ENCODE measurements at places on chromosomes 1 and 21.
A peak's percentile ranks its signal among the peaks of the same experiment; 100 is the strongest.

DNA sequence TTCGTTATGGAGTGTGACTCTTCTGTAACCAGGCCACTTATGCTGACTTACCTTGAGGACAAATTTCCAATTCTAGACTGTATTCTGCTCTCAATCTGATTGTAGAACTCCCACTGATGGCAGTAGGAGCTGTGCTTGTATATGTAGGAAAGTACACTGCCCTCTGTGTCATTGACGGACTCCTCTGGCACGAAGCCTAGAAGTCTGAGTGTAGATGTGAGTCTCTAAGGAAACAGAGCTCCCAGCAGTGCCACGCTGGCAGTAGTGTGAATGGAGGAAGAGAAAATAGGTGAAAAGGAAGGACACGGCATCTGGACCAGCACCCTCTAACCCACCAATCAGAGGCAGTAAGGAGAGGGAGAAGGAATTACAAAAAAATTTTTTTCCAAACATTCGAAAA is 130.4 kb upstream of the ADGRL2 start:
- H3K27me3 ChIP-seq, result no peaks in the 10 kb centered on the region
- no peak overlapping the region for H3K27ac ChIP-seq

DNA sequence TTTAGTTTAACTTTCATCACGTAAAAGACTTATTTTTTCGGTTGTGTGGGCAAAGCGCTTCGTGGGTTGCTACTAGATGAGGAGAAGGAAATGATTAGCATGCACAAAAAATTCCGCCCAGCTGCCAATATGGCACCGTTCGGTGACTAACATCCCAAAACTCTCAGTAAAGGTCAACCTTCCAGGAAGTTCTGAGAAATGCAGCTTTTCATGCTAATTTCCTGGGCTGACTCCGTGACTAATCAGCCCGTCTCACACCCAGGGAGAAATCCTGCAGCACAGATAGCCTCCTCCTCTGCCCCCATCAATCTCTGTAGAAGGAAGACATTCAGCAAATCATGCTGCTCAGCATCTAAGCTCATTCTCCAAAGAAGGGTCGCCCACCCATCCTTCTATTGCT is 34.1 kb downstream of the TMCO4 start:
- H3K27me3 ChIP-seq, result no peaks in the 10 kb centered on the region
- no peak for DNase-seq
- H3K4me1 ChIP-seq, result no peaks in the 10 kb centered on the region
- no peak overlapping the region for H3K4me3 ChIP-seq

- H3K4me3 ChIP-seq, result no peak overlapping the region
- H3K36me3 ChIP-seq, result peaks cover 4% of the 10 kb centered on the region
- DNase-seq, result peak; percentile 20
- H3K4me1 ChIP-seq, result peaks cover 23% of the 10 kb centered on the region
These were observed 5.7 kb downstream of the TPM3 start for GRCh38 chr1:154186177-154186576.

- H3K36me3 ChIP-seq, result no peaks in the 10 kb centered on the region
- no peak overlapping the region for H3K27ac ChIP-seq
- no peak overlapping the region for H3K4me3 ChIP-seq
- H3K27me3 ChIP-seq, result peaks cover 3% of the 10 kb centered on the region
- DNase-seq, result no peak
- H3K4me1 ChIP-seq, result no peaks in the 10 kb centered on the region
These were observed 365.9 kb downstream of the PTPRU start for GRCh38 chr1:29602203-29602602.

GRCh38 chr1:27507960-27508665 is 18.1 kb upstream of the WASF2 start:
- no peak overlapping the region for H3K4me3 ChIP-seq
- H3K27me3 ChIP-seq, result no peaks in the 10 kb centered on the region
- DNase-seq, result no peak
- no peaks in the 10 kb centered on the region for H3K36me3 ChIP-seq
- H3K4me1 ChIP-seq, result peaks cover 5% of the 10 kb centered on the region

- no peak for DNase-seq
- no peaks in the 10 kb centered on the region for H3K27me3 ChIP-seq
- H3K36me3 ChIP-seq, result peaks cover 25% of the 10 kb centered on the region
These were observed 48.5 kb upstream of the TTC39A start for GRCh38 chr1:51378871-51379270.

GRCh38 chr1:17672226-17672625 is 82.9 kb upstream of the ACTL8 start:
- H3K27ac ChIP-seq, result no peak overlapping the region
- no peak for DNase-seq
- H3K4me3 ChIP-seq, result no peak overlapping the region
- H3K36me3 ChIP-seq, result no peaks in the 10 kb centered on the region
- H3K4me1 ChIP-seq, result no peaks in the 10 kb centered on the region

DNA sequence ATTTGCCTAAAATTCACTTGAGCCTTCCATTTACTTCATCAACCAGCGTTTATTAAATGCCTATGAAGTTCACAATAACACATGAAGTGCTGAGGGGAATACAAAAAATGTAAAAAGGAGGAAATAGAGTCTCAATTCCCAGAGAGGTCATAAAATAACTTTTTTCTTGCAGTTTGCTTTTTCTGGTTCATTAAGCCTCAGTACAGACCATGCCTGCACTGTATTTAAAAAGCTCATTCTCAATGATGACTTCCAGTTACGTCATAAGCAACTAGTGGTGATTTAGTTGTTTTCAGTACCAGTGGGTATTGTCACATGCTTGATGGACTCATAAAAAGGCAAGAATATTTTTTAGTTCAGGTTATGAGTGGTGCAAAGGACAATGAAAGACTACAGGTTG is 160.1 kb upstream of the UBE2U start:
- H3K4me1 ChIP-seq, result no peaks in the 10 kb centered on the region
- no peaks in the 10 kb centered on the region for H3K27me3 ChIP-seq
- DNase-seq, result no peak
- no peak overlapping the region for H3K4me3 ChIP-seq

GRCh38 chr1:192941722-192942411 is 117.3 kb downstream of the UCHL5 start:
- peaks cover 5% of the 10 kb centered on the region for H3K36me3 ChIP-seq
- peaks cover 10% of the 10 kb centered on the region for H3K4me1 ChIP-seq
- H3K27me3 ChIP-seq, result no peaks in the 10 kb centered on the region
- no peak overlapping the region for H3K4me3 ChIP-seq

- peak; percentile 18 for DNase-seq
These were observed 28.4 kb downstream of the WDR4 start for GRCh38 chr21:42850866-42851391.

DNA sequence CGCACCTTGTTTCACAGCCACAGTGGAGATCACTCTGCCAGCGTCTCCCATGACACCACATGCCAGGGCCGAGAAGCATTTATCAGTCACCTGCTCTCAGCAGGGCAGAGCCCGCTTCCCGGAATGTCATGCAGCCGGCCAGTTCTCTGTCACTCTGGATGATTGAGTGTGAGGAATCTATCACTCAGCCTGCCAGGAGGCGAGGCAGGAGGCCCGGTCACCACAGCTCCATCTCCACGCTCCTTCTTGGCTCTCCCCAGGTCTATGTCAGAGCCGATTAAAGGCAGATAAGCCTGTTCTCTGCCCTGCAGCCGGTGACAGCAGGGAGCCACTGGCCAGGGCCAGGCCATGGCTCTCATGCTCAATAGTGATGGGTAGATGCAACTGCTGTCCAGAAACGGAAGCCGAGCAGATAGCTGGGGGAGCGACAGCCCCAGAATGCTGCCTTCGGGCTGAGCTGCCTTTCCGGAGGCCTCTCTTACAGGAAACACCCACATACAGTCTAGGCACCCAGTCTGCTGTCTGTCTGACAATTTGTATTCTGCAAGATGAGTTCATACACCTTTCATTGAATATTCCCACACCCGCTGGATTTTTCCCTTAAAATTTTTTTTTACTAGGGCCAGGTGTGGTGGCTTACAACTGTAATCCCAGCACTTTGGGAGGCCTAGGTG is 64.1 kb downstream of the ACTL8 start:
- H3K27me3 ChIP-seq, result peaks cover 46% of the 10 kb centered on the region
- H3K36me3 ChIP-seq, result no peaks in the 10 kb centered on the region
- H3K4me1 ChIP-seq, result no peaks in the 10 kb centered on the region
- H3K4me3 ChIP-seq, result no peak overlapping the region

DNA sequence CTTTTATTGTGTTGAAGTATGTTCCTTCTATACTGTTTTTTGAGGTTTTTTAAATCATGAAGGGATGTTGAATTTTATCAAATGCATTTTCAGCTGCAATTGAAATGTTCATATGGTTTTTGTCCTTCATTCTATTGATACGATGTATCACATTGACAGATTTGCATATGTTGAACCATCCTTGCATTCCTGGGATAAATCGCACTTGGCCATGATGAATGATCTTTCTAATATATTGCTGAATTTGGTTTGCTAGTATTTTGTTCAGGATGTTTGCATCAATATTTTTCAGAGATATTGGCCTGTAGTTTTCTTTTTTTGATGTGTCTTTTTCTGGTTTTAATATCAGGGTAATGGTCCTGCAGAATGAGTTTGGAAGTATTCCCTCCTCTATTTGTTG is 214.0 kb downstream of the LMO4 start:
- no peak for DNase-seq
- H3K4me1 ChIP-seq, result no peaks in the 10 kb centered on the region
- H3K27me3 ChIP-seq, result no peaks in the 10 kb centered on the region
- H3K27ac ChIP-seq, result no peak overlapping the region

- no peak for DNase-seq
- no peaks in the 10 kb centered on the region for H3K36me3 ChIP-seq
These were observed 31.7 kb downstream of the ADAMTS1 start for GRCh38 chr21:26813426-26813998.

- H3K27ac ChIP-seq, result no peak overlapping the region
- H3K27me3 ChIP-seq, result no peaks in the 10 kb centered on the region
- H3K4me1 ChIP-seq, result no peaks in the 10 kb centered on the region
These were observed 303.6 kb downstream of the USH2A start for GRCh38 chr1:216119600-216119999.

- H3K4me3 ChIP-seq, result no peak overlapping the region
- no peak overlapping the region for H3K27ac ChIP-seq
- H3K4me1 ChIP-seq, result no peaks in the 10 kb centered on the region
These were observed 83.4 kb upstream of the ACTL8 start for GRCh38 chr1:17671741-17672140.

DNA sequence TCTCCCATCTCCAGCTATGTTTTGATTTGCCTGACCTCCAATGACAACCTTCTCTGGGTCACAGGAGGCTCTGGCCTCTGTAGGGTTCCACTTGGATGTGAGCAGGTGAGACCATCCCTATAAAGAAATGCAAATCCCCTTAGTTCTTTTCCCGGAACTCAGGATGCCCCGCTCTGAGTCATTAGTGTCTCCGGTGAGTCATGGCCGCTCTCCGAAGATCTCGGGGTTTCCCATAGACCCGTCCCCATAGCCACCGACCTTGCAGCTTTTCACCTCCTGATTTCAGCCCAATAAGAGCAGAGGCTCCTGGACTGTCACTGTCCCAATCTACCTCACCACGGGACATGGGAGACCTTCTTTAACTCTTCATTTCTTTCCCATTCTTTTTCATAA is 98.2 kb downstream of the PGBD5 start:
- H3K27ac ChIP-seq, result no peak overlapping the region
- H3K4me1 ChIP-seq, result no peaks in the 10 kb centered on the region
- no peak overlapping the region for H3K4me3 ChIP-seq
- no peaks in the 10 kb centered on the region for H3K36me3 ChIP-seq

GRCh38 chr1:197761654-197762053 is 13.6 kb downstream of the DENND1B start:
- H3K4me3 ChIP-seq, result no peak overlapping the region
- no peaks in the 10 kb centered on the region for H3K36me3 ChIP-seq
- H3K27ac ChIP-seq, result no peak overlapping the region
- no peaks in the 10 kb centered on the region for H3K27me3 ChIP-seq

GRCh38 chr1:154624746-154625643 is 17.0 kb upstream of the ADAR start:
- H3K4me1 ChIP-seq, result peaks cover 47% of the 10 kb centered on the region
- H3K4me3 ChIP-seq, result no peak overlapping the region
- no peak for DNase-seq
- no peak overlapping the region for H3K27ac ChIP-seq

GRCh38 chr1:114189398-114189797 is 35.7 kb upstream of the SYT6 start:
- peaks cover 25% of the 10 kb centered on the region for H3K27me3 ChIP-seq
- DNase-seq, result no peak
- H3K36me3 ChIP-seq, result peaks cover 6% of the 10 kb centered on the region
- no peak overlapping the region for H3K27ac ChIP-seq
- no peaks in the 10 kb centered on the region for H3K4me1 ChIP-seq

DNA sequence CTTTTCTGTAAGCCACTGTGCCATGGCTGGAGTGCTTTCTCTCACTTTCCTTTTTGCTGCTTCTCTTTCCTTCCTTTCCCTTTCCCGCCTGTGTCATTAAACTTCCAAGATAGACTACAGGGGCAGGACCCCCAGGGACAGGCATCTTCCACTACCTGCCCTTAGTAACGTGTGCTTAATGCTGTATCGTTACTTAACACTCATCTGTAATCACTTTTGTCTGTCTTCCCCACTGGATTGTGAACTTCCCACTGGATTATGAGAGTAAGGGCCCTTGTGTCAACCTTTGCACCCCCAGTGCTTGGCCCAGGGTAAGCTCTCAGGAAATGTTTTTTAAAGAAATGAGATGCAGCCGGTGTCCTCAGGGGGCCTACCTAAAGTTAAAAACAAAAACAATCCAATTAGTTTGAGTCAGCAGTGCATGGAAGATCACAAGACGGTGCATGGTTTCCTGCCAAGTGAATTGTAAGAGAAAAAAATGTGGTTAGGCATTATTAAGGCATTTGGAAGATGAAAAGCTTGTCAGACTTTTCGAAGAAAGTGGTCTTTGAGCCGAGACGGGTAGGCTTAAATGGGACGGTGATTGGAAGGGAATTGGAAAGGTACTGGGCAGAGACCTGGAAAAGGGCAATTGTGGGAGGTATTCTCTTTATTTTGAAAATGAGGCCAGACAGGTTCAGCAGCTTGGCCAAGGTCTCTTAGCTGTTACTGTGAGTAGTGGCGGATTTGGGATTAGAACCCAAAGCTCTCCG is 958 bp downstream of the LYPLAL1 start:
- H3K27ac ChIP-seq, result peak overlapping the region; percentile 99
- H3K27me3 ChIP-seq, result no peaks in the 10 kb centered on the region
- H3K4me1 ChIP-seq, result peaks cover 46% of the 10 kb centered on the region
- peak; percentile 56 for DNase-seq
- peak overlapping the region; percentile 92 for H3K4me3 ChIP-seq

- no peak for DNase-seq
- H3K4me1 ChIP-seq, result peaks cover 61% of the 10 kb centered on the region
- peak overlapping the region; percentile 87 for H3K27ac ChIP-seq
- peaks cover 1% of the 10 kb centered on the region for H3K36me3 ChIP-seq
- H3K27me3 ChIP-seq, result no peaks in the 10 kb centered on the region
- peak overlapping the region; percentile 98 for H3K4me3 ChIP-seq
These were observed 1.2 kb downstream of the ACBD3 start for GRCh38 chr1:226185141-226186036.

- H3K27me3 ChIP-seq, result peaks cover 7% of the 10 kb centered on the region
- no peak overlapping the region for H3K4me3 ChIP-seq
- H3K36me3 ChIP-seq, result no peaks in the 10 kb centered on the region
- H3K4me1 ChIP-seq, result no peaks in the 10 kb centered on the region
- H3K27ac ChIP-seq, result no peak overlapping the region
These were observed 97.3 kb downstream of the SUSD4 start for GRCh38 chr1:223266632-223267172.

GRCh38 chr1:210415846-210416448 is 87.2 kb downstream of the HHAT start:
- peaks cover 13% of the 10 kb centered on the region for H3K36me3 ChIP-seq
- H3K27ac ChIP-seq, result no peak overlapping the region
- no peak overlapping the region for H3K4me3 ChIP-seq
- no peaks in the 10 kb centered on the region for H3K27me3 ChIP-seq

GRCh38 chr1:3730543-3731247 is 21.6 kb upstream of the CCDC27 start:
- H3K27me3 ChIP-seq, result peaks cover 26% of the 10 kb centered on the region
- H3K36me3 ChIP-seq, result peaks cover under 1% of the 10 kb centered on the region
- no peak for DNase-seq
- no peaks in the 10 kb centered on the region for H3K4me1 ChIP-seq
- H3K27ac ChIP-seq, result no peak overlapping the region

Measured in naive B cell (primary cell).